ENCODE measurements at places on chromosomes 3 and 15.

DNA sequence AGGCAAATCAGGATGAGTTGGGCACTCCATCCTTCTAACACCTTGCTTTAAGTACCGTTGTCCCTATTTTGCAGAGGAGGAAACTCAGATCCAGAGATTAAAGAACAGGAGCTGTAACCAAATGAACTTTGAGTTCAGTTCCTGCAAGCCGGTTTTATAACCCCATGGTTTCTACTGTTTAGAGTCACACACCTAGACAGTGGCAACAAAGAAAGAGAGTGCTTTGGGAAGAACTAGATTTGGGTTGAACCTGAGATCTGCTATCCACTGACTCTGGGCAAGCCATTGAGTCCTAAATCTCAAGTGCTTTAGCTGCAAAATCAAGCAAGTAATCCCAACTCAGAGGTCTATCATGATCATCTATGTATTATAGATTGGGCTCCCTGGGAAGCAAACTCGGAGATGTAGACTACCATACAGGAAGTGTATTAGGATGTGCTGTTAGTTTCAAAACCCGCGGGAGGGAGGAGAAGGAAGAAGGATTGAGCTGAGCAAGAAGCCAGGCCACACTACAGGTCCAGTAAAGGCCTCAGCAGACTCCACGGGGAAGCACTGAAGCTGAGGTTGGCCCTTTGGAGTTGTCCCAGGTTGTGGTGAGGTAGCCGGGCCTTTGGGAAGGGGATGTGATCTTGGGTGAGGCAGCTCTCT lies 42.2 kb downstream of the SRGAP3 start:
- DNase-seq, result no peak

GRCh38 chr3:125443923-125444322 lies 68.8 kb upstream of the ZNF148 start:
- no peak for DNase-seq

- DNase-seq, result no peak
These were observed 23.6 kb downstream of the TRPM1 start for GRCh38 chr15:31077941-31078340.

DNA sequence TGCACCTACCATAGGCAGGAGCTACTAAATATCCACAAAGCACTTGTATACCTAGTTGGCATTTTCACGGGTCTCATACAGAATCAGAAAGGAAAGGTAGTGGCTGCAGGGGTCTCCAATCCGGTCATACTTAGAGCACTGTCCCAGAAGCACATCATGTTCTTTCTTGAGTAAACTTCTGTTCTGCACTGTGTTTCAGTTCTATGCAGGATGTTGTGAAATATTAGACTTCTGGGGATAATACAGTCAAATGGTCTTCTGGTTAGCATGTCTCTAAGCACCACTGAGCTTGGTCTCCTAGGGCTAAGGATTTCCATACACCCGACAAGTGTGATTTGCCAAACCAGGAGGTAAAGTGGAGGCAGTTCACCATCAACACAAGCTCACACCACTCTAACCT lies 27.9 kb downstream of the MINDY4B start:
- no peak for DNase-seq

GRCh38 chr3:87228316-87228715 lies 1.2 kb downstream of the CHMP2B start:
- DNase-seq, result no peak

DNA sequence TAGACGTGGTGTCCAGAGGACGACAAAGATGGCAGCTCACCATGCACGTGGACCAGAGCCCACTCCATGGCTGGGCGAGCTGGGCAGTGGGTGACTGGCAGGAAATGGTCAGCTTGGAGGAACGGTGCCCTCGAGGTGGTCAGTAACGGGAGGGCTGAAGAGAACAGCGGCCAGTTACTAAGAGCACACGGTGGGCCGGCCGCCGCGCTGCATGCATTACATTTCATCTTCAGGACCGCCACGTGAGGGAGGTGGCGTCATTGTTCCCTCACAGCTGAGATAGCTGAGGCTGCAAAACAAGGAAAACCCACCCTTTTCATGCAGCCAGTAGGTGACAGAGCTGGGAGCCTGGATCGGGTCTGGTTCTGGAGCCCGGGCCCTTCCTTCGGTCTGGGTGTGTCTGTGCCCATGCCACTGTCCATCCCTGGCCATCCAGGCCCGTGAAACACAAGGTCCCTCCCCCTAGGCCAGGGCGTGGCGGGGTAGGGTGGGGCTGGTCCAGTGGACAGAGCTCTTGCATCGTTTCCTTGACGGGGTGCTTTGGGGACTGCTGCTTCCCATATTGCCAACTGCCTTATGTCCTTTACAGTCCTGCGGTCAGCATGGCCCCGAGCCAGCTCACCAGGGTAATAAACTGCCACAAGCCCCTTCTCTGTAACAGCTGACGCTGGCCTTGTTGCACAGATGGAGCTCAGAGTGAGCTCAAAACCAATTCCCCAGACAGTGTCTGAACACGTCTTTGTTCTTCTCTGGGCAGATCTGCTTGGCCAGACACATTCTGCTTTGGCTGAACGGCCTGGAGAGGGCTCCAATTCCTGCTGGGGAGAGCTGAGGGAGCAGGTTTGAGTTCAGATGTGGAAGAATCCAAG lies 51.8 kb downstream of the RGMA start:
- DNase-seq, result no peak

DNA sequence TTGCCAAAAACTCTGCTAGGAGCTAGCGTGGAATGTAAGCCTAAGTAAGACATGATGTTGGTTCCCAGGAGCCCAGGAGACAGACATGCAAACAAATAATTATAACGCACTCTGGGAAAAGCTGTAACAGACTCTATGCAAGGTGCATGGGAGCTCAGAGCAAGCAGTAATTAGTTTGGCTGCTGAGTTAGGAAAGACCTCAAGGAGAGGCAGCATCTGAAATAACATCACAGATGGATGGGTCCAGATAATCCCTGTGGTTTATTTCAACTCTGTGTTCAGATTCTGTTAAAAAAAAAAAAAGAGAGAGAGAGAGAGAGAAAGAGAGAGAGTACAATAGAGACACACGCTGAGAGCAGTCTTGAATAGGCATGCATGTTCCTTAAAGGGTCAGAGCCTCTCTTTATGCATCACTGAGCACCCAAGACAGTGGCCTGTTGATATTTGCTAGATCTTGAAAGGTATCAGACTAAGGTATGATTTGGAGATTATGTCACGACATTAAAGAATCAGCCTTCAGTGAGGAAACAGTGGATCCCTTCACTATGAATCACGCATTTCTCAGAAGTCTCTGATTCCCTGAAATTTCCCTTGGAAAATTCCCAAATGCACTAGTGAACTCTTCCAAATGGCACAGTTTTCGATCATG lies 124.4 kb upstream of the LIPC start:
- no peak for DNase-seq

- DNase-seq, result no peak
These were observed 156.8 kb upstream of the UBE2E1 start for GRCh38 chr3:23648996-23649395.

DNA sequence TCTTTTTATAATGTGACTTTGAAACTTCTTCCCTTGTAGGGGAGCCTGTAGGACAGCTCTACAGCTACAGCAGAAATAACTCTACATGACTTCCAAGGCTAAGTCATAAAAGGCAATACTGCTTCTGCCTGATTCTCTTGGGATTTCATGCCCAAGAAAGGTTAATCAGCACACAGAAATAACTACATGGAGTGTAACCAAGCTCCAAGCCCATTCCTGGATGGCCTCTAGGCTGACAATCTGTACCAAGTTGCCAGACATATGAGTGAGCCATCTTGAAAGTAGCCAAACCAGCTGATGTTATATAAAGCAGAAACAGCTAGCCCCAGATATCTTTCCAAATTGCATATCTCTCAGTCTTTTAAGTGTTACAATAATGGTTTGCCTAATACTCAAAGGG lies 75.8 kb upstream of the OSTN start:
- no peak for DNase-seq

DNA sequence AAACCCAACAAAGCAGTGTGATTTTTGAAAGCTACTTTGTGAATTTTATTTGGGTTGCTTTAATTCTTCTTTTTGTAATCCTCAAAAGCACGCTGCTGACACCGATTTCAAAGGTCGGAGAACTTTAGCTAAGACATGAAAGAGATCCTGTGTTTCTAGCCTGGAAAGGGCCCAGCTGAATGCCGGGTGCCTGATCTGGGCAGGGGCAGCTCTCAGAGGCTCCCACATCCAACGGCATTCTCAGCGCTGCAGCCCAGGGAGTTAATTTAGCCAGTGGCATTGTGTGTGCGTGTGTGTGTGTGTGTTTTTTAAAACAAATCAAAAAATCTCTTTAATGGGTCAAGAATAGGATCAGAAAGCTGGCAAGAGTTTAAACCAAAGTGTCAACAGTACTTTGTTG lies 6.6 kb downstream of the RBP1 start:
- no peak for DNase-seq

GRCh38 chr3:106247902-106248684 lies 379.3 kb upstream of the CBLB start:
- DNase-seq, result no peak

DNA sequence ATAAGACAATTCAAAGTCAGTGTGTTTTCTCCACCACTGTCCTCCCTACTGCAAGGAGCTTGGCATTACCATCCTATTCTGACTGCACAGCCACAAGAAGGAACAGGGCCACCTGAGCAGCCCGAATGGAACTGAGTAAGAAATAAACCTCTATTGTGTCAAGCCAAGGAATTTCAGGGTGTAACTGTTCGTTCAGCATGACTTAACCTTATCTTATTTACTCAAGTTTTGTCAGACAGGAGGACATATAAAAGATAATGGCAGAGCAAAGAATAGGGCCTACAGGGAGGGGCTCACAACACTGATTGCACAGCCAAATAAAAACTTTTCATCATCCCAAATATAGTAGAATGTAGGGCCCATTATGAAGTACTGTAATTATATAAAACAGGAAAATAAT lies 236.1 kb downstream of the NEK10 start:
- no peak for DNase-seq

- DNase-seq, result no peak
These were observed 220.2 kb downstream of the SHQ1 start for GRCh38 chr3:72628065-72628464.

DNA sequence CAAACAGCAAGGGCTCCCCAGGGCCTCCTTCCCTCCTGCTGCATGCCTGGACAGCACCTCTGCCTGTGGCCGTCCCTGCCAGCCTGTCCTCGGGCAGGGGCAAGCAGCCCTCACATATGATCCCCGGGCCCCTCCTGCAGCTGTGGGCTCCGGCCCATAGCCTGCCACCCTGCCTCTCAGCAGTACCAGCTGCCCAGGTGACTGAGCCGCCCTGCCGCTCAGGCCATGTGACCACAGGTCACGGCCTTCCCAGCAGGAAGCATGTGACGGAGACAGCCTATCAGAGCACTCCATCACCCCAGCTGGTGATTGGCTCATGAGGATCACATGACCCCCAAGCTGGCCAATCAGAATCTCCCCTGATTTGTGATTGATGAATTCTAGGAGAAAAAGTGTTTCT lies 23.9 kb downstream of the ALDH1L1 start:
- DNase-seq, result no peak

- no peak for DNase-seq
These were observed 7.4 kb downstream of the GLB1 start for GRCh38 chr3:33089515-33089914.

DNA sequence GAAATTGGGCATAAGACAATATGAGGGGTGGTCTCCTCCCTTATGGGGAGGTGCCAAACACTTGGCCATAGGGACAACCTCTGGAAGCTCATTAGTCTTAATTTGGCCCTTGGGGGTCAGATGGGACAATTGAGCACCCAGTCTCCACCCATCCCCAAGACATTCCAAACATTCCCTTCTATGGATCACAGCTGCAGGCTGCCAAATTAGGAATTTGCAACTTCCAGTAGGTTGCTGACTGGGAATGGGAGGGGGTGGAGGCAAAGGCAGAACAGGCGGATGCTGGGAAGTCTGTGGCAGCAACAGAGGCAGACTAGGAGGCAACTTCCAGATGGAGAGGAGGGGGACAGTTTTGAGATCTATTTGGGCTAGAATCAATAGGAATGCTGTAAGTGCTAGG lies 1.4 kb upstream of the PDHB start:
- DNase-seq, result no peak

- DNase-seq, result no peak
These were observed 2.1 kb downstream of the TRA2B start for GRCh38 chr3:185935465-185936272.

DNA sequence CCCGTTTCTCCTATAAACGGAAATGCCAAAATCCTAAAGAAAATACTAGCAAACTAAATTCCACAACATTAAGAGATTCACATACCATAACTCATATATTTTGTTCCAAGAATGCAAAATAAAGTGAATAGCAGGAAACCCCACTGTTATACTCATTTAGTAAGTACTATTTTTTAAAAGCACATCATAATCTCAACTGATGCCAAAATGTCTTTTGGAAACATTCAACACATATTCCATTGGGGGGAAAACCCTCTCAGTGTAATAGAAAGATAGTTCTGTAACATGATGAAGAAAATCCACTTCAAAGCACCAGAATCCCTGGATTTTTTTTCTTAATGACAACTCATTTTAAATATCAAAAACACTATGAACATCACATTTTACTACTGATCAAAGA lies 93.0 kb upstream of the EIF1B start:
- no peak for DNase-seq

- no peak for DNase-seq
These were observed 18.9 kb upstream of the ANO10 start for GRCh38 chr3:43640681-43641080.

GRCh38 chr15:96716075-96716474 lies 385.6 kb downstream of the NR2F2 start:
- no peak for DNase-seq

GRCh38 chr3:15290736-15291135 lies 41.6 kb downstream of the SH3BP5 start:
- no peak for DNase-seq

DNA sequence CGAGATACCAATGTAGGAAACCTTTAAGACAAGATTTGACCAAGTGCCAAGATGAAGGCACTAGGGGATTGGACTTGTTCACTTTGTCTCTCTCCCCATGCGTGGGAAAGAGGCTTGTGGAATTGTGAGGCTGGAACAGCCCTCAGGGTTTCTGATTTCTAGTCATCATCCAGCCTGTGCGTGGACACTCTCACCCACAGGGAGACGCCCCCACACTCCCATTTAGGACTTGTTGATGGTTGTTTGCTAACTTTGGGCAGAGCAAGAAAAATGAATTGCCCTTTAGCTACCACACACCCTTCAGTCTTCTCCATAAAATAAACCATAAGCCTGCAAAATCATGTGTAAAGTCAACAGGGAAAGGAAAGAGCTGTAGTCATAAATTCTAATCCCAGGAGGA lies 18.4 kb downstream of the ACKR2 start:
- DNase-seq, result no peak

- DNase-seq, result no peak
These were observed 18.0 kb downstream of the ISG20 start for GRCh38 chr15:88656760-88657221.

- DNase-seq, result no peak
These were observed 35.8 kb downstream of the ST8SIA2 start for GRCh38 chr15:92429378-92430068.

DNA sequence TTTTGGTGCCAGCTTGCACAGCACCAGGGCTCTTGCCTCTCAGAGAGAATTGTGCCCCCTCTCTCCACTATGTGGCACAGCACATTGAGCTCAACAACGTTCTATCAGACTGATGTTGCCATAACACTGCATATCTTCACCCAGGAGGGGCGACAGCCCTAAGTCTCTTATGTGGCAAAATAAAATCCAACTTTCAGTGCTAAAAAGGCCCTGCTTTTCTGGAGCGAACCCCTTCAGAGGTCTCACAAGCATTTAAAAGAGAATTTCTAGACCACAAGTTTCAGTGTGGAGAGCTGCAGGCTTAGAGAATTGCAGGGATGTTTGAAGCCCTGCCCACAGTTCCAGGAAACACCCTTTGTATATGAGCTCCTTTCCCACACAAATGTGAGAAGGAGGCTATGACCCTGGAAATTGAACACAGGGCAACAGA lies 85.5 kb downstream of the LIPC start:
- no peak for DNase-seq

Measured in omental fat pad (tissue), 4 donors.